Chondrocyte (in vitro differentiated cells): ENCODE measurements at places on chromosomes 6 and 20.

- DNase-seq = no peak
- H3K27me3 ChIP-seq = no peaks in the 10 kb centered on the region
- H3K36me3 ChIP-seq = no peaks in the 10 kb centered on the region
- H3K27ac ChIP-seq = no peak overlapping the region
- peak overlapping the region; percentile 3 for H3K4me3 ChIP-seq
- H3K4me1 ChIP-seq = peaks cover 31% of the 10 kb centered on the region
These were observed 124.7 kb downstream of the SAMD5 start for GRCh38 chr6:147633191-147633590.

GRCh38 chr20:38201356-38201755, 36.3 kb upstream of the TGM2 start:
- H3K27me3 ChIP-seq = no peaks in the 10 kb centered on the region
- H3K4me3 ChIP-seq = no peak overlapping the region
- peak overlapping the region; percentile 27 for H3K27ac ChIP-seq
- DNase-seq = peak; percentile 82
- peaks cover 24% of the 10 kb centered on the region for H3K4me1 ChIP-seq

DNA sequence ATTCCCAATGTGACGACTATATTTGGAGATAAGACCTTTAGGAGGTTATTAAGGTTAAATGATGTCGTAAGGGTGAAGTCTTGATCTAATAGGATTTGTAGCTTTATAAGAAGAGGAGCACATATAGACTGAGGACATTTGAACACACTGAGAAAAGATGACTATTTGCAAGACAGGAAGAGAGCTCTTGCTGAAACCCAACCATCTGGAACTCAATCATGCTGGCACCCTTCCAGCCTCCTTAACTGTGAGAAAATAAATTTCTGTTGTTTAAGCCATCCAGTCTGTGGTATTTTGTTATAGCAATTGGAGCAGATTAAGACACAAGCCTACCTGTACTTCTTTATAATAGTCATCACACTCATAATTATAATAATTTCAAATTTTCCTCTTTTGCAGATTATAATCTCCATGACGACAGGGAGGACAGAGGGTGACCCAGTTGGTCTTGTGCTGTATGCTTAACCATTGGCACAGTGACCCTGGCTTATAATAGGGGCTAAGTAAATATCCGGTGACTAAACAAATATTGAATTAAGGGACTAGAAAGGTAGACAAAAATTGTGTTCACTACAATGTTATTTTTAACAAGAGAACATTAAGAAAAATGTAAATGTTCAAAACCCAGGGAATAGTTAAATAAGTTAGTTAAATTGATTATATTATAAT, 206.4 kb upstream of the HDDC2 start:
- H3K27me3 ChIP-seq = no peaks in the 10 kb centered on the region
- H3K4me1 ChIP-seq = peaks cover 22% of the 10 kb centered on the region
- no peaks in the 10 kb centered on the region for H3K36me3 ChIP-seq

DNA sequence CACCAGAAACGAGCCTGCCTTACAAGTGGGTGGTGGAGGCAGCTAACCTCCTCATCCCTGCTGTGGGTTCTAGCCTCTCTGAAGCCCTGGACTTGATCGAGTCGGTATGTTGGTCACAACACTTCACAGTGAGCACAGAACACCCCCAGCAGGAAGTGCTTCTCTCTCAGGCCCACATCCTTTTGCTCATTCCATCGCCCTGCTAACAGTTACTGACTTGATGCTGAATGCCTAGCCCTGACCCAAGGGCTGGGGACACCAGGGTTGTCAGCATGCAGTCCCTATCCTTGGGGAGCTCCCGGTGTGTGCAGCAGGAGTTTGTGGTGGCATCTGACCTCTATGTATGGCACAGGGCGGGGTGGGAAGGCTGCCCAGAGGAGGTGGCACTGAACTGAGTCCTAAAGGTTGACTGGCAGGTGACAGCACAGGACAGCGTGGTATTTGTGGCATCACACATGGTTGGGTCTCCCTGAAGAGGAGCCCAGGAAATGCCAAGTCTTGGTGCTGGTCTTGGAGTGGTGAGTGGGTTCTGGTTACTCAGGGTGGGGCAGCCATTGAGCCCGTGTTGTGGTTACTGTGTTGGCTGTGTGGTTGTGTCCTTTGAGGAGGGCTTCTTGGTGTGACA, 26.7 kb downstream of the GTSF1L start:
- H3K4me3 ChIP-seq = no peak overlapping the region
- DNase-seq = no peak
- H3K27ac ChIP-seq = no peak overlapping the region
- H3K4me1 ChIP-seq = no peaks in the 10 kb centered on the region
- H3K27me3 ChIP-seq = no peaks in the 10 kb centered on the region
- H3K36me3 ChIP-seq = peaks cover 4% of the 10 kb centered on the region

DNA sequence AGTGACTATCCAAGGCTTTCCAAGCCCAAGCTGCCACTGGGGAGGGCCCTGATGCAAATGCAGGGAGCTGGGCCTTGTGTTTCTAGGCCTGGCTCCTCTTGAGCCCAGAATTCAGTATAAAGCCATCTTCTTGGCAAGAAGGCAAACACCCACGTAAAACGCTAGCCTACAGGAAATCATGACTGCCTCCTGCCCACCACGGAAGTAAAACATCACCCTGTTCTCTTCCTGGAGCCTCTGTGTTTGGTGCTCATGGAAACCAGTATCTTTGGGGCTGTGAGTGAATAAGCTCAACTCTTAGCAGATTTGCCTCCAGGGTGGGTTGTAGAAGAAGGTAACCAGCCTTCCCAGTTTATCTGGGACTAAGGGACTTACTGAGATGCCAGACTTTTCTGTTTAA, 271.0 kb downstream of the ZNF217 start:
- DNase-seq = no peak
- no peak overlapping the region for H3K4me3 ChIP-seq
- H3K27me3 ChIP-seq = no peaks in the 10 kb centered on the region
- no peak overlapping the region for H3K27ac ChIP-seq
- no peaks in the 10 kb centered on the region for H3K36me3 ChIP-seq

DNA sequence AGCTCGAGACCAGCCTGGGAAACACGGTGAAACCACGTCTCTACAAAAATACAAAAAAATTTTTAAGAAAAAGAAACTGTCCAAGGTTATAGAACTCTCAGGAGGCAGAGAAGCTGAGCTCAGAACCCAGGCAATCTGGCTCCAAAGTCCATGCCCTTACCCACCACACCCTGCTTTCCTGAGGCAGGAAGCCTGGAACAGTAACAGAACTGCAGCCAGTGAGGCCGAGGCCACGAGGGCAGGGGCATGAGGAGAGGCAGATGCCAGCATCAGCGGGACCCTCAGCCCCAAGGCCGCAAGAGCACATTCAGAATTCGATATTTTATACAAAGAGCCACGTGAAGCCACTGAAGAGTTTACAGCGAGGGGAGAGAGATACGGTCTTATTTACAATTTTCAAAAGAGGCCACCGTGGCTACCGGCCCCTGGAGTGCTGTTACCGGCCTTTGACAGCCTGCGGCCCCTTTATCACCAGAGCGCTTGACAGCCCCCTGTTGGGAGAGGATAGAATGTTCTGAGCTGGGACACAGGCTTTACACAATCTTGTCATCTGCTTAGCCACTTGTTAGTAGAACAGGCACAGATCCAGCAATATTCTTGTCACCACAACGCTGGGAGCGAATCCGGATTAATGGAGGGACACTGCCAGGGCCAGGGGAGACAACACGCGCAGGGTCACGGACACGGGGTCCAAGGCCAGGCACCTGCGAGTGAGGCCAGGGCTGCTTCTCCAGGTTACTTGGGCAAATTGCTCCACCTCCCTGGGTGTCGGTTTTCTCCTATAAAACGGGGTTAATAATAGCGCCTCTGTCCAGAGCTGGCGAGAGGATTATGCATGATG, 5.6 kb downstream of the SPATA2 start:
- peaks cover 13% of the 10 kb centered on the region for H3K36me3 ChIP-seq
- H3K27ac ChIP-seq = no peak overlapping the region
- H3K27me3 ChIP-seq = no peaks in the 10 kb centered on the region
- H3K4me3 ChIP-seq = no peak overlapping the region
- peaks cover 26% of the 10 kb centered on the region for H3K4me1 ChIP-seq
- peak; percentile 80 for DNase-seq

GRCh38 chr6:151553416-151554165, 59.8 kb downstream of the CCDC170 start:
- no peak for DNase-seq
- H3K4me3 ChIP-seq = no peak overlapping the region
- H3K36me3 ChIP-seq = no peaks in the 10 kb centered on the region
- H3K4me1 ChIP-seq = no peaks in the 10 kb centered on the region
- no peak overlapping the region for H3K27ac ChIP-seq

DNA sequence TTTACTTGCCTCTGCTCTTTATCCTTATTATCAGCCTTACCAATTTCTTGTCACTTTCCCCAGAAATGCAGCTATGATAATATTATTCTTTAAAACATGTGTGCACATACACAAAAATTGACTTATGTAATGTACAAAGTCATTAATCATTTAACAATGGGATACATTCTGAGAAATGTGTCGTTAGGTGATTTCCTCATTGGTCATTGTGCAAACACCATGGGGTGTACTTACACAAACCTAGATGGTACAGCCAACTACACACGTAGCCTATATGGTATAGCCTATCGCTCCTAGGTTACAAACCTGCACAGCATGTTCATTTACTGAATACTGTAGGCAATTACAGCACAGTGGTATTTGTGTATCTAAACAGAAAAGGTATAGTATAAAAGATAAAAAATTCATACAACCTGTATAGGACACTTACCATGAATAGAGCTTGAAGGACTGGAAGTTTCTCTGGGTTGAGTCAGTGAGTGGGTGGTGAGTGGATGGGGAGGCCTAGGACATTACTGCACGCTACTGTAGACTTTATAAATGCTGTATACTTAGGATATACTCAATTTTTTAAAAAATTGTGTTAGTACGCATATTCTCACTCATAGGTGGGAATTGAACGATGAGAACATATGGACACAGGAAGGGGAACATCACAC, 56.9 kb downstream of the HIVEP1 start:
- DNase-seq = no peak
- peaks cover 3% of the 10 kb centered on the region for H3K36me3 ChIP-seq
- H3K4me3 ChIP-seq = no peak overlapping the region
- no peaks in the 10 kb centered on the region for H3K27me3 ChIP-seq
- H3K4me1 ChIP-seq = peaks cover 48% of the 10 kb centered on the region

DNA sequence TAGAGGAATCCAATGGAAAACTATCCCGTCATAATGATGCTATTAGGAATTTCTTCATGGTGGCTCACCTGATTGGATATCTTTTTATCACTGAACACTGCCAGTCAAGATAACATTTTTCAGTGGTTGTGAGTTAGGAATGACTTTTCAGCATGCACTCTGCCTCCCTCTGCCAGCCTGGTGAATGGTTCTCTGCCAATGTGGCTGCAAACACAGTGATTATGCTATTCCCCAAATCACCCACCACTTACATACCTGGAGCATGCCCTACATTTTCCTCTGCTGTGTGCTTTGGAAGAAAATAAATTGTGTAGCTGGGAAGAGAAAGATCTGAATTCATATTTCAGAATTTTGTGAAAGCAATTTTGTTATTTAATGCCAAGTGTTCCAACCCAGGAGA, 102.6 kb upstream of the LAMP5 start:
- no peak overlapping the region for H3K4me3 ChIP-seq
- H3K36me3 ChIP-seq = peaks cover 8% of the 10 kb centered on the region
- H3K27ac ChIP-seq = no peak overlapping the region
- peaks cover 26% of the 10 kb centered on the region for H3K4me1 ChIP-seq
- no peak for DNase-seq
- no peaks in the 10 kb centered on the region for H3K27me3 ChIP-seq

GRCh38 chr6:89582669-89583325, 55.8 kb downstream of the LYRM2 start:
- no peaks in the 10 kb centered on the region for H3K36me3 ChIP-seq
- no peak overlapping the region for H3K27ac ChIP-seq
- no peak for DNase-seq
- H3K27me3 ChIP-seq = no peaks in the 10 kb centered on the region
- peaks cover 22% of the 10 kb centered on the region for H3K4me1 ChIP-seq
- H3K4me3 ChIP-seq = no peak overlapping the region

GRCh38 chr6:27616328-27617045, 143.6 kb upstream of the ZNF184 start:
- no peak for DNase-seq
- peak overlapping the region; percentile 87 for H3K4me3 ChIP-seq
- H3K36me3 ChIP-seq = no peaks in the 10 kb centered on the region

DNA sequence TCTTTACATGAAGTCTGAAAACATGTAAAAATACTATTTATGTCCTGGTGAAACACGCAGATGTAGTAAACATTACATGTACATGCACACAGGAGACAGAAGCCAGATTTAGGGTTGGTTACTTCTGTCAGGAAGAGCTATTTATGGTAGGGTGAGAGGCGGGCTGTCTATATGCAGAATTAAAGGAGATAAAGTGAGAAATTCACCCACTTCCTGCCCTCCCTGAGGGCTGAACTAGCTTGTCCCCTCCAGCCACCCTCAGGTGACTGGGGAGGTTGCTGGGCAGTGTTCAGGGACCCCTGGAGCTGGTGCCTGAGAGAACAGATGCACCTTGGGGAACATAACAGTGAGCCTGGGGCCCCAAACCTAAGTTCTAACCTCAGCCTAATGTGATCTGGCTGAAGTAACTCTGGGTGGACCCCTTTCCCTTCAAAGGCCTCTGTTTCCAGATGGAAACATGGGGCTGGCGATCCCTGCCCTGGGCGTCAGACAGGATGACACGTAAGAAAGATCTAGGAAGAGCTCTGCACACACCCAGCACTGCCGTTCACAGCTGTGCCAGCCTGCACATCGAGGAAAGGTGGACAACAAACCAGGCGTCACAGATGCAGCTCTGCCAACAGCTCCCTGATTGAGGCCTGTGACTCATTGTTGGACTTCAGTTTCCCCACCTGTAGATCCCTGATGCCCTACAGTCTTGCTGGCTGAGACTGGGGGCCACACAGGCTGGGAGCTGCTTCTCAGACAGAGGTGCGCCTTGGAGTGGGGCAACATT, 1.3 kb downstream of the PI16 start:
- H3K27me3 ChIP-seq = no peaks in the 10 kb centered on the region
- H3K4me1 ChIP-seq = peaks cover 10% of the 10 kb centered on the region
- H3K27ac ChIP-seq = no peak overlapping the region
- no peak overlapping the region for H3K4me3 ChIP-seq
- H3K36me3 ChIP-seq = no peaks in the 10 kb centered on the region

DNA sequence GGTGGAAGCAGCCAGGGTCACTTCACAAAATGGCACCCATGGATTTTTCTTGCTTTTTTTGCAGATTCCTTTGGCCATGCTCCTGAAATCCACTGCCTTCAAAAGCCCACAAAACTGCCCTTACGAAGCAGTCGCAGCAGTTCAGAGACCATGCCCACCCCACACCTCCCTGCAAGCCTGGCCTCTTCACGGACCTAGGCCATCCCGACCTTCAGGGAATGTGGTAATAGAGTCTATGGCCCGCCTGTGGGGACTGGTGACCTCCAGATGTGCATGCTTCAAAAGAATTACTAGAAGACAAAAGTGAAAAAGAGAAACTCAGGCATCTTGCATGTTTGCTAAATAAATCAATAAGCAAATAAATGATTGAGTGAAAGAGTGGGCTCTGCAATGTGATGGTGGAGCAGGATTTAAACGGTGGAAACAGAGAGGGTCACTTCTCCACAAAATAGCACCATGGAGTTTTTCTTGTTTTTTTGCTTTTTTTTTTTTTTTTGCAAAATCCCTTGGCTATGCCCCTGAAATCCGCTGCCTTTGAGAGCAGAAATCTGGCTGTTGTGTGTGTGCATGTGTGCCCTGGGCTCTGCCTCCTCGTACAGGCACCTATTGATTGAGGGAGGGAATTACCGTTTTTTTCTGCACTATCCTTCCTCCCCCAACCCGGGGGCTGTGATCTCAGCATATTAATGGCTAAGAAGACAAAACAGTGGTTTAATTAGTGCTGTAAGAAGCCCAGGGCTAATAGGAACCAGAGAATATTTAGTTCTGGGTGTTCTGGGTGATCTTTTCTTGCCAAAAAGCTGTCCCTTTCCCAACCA, 107.4 kb downstream of the PXDC1 start:
- H3K27me3 ChIP-seq = peaks cover 1% of the 10 kb centered on the region
- DNase-seq = no peak
- no peak overlapping the region for H3K4me3 ChIP-seq
